ENCODE measurements at places on chromosomes 5 and 9.

DNA sequence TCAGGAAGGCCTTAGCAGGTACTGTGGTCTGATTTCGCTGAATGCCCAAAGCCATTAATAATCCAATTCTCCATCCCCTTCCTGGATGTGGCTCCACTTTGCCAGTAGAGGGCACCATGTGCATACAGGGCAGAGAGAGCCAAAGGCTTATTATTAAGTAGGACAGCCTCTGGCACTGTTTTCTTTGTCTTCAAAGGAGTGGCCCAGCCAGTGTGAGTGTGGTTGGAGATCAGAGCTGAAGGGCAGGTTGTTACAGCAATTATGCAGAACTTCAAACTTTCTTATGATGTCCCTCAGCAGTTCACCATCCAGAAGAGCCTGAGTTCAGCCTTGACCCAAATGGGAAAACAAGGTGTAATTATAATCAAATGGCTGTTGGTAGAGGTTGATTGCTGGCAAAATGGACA, 38.6 kb upstream of the CEMIP2 start:
- DNase-seq = peak; percentile 42

GRCh38 chr5:6820851-6821479, 107.7 kb downstream of the TENT4A start:
- DNase-seq = peak; percentile 30

DNA sequence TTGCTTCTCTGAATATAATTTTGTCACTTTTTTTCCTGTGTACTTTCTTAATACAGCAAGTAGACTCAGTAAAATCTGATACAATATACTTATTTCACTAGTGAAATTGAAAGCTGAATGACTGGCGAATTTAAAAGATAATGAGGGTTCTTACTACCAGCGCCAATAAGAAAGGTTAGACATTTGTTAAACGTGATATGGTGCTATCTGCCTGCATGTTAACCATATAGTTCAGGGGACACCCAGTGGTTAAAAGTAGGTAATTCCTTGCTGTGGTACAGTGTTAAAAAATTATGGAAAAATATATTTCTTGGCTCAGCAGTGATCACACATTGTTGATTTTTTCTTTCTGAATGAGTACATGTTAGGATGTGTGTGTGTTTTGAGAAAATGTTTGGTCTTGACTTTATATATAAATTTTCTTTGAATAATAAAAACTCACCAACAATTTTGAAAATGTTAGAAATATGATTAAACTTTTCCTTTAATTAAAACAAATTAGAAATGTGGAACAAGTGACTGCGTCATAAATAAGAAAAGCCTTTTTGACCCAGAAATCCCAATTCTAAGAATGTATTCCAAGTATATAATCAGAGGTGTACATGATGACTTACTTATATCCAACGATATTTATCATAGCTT, 25.8 kb downstream of the CAST start:
- DNase-seq = peak; percentile 63

DNA sequence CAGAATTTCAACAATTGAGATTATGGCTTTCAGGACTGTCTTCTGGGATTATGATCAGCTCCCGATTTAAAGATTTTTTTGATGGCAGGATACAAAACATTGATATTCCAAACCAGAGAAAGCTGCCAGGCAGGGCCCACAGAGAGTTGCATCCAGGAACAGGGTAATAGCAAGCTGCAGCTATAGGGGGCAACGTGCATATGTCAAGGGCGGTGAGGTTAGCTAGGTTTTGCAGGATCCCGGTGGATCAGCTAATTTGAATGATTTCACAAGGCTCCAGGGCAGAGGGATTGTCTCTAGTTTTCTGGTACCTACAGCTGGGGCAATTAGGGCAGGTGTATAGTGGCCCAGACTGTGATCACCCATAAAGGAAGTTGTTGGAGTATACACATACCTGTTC, 339.4 kb downstream of the CHSY3 start:
- DNase-seq = no peak

- no peak for DNase-seq
Measured at GRCh38 chr9:96183751-96184150, 118.2 kb downstream of the HSD17B3 start.

DNA sequence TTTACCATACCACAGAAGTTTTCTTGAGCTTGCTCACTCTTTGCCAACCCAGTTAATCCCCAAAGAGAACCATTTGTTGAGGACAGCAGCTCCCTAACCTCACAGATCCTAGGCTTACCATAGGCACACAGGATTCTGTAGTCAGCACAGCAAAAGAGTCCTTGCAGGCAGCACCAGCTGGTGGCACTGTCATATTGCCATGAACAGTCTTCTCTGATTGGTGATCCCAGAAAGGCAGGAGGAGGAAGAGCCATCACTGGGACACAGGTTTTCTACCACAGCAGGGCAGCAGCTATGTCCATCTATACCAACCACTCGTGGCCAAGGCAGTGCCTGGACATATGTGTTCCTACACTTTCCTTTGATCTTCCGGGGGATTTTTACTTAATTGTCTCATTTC, 297.1 kb upstream of the CD180 start:
- DNase-seq = peak; percentile 5

- DNase-seq = peak; percentile 65
Measured at GRCh38 chr5:176784218-176785165, 25.9 kb upstream of the UNC5A start.

DNA sequence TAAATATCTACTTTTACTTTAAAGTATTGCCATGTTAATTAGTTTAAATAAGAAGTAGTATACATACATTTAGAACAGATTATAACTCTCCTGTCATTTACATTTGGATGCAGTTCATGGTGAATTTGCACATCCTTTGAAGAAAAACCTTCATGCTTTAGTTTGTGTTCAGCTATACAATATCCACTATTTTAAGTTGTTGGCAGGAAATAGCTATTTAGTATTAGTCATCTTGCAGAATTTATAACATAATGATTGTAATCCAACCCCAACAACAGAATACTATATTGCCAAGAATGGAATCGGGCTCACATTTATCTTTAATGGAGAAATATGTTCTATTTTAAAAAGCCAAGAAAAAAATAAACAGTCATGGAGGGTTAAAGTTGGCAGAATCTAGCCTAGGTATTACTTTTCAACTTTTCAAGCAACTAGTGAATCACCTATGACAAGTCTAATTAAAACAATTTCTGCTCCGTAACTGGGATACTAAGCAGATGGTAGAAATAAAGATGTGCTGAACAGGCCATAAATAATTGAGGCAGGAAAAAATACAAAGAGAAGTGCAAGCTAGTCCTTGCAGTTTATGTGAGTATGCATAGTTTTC, 1170.6 kb upstream of the NUDT12 start:
- no peak for DNase-seq

GRCh38 chr5:16865151-16865550, 70.9 kb downstream of the MYO10 start:
- DNase-seq = no peak

DNA sequence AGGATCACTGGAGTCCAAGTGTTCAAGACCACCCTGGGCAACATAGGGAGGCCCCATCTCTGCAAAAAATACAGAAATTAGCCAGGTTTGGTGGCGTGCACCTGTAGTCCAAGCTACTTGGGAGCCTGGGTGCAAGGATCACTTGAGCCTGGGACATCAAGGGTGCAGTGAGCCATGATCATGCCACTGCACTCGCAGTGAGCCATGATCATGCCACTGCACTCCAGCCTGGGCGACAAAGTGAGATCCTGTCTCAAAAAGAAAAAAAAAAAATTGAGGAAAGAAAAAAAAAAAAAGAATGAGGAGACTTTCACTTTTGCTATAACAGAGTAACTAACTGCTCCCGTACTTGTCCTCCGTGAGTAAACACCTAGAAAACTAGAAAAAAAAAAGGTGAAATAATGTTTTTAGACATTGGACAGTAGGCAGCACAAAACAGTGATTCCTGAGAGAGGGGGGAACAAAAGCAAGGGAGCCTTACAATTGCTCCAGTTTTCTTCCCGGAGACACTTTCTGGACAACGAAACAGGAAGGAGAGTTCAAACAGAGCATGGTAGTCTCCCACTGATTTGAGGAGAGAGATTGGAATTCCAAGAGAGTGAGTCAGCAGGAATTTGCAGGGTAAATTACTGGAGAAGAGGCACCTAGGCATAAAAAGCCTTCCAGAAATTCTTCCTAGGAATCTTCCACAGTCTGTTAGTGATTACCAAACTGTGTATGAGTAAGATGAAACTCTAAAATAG, 6.9 kb upstream of the ZBTB5 start:
- DNase-seq = peak; percentile 79

GRCh38 chr9:37719526-37719925, 34.1 kb upstream of the TRMT10B start:
- no peak for DNase-seq

GRCh38 chr9:74960561-74960960, 7.8 kb upstream of the C9orf40 start:
- DNase-seq = no peak

GRCh38 chr5:54671111-54671531, 153.6 kb downstream of the SNX18 start:
- DNase-seq = no peak

DNA sequence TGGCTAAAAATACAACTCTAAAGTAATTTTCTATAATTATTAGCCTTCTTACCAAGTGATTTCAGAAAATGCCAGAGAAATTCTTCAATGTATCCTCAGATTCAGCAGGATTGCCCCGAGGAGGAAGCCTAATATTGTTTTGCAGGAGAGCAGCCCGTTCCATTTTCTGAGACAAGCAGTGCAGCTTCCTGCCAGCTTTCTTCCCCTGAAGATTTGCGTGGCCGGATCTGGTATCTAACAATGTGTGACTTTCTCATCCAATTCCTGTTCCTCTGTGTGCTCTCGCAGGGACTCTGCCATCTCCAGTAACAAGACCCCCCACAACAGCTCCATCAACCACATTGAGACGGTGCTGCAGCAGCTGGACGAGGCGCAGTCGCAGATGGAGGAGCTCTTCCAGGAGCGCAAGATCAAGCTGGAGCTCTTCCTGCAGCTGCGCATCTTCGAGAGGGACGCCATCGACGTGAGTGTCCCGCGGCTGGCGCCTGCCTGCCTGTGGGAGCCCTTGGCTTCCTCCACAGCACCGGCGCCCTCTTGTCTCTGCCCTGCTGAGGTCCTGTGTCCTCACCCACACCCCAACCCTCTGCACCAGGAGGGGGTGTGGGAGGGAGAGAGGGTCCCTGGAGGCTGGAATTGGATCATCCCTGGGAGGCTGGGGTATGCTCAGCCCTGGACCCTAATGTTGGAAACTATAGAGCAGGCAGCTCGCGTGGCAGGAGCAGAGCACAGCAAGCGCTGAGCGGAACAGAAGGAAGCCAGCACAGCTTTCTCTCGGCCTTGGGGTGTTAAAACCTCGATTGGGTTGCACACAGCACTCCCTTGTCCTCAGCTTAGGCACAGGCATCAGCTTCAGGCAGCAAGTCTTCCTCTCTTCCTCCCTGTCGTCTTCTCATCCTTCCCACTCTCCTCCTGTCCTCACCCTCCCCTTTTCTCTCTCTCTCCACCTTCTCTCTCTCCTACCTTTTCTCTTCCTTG, 216.2 kb downstream of the TRIO start:
- no peak for DNase-seq

All from hepatic stellate cell (primary cell).